Left lung (tissue), 14 donors: ENCODE measurements at places on chromosomes 12 and 14. TPM values are rescaled to one million over a fixed set of nuclear protein-coding genes. Genes with fewer than 3 reads are reported as not detected.

The GARIN6 gene
- not detected for polyA plus RNA-seq

The PIK3C2G gene
- 28.1 TPM for polyA plus RNA-seq

DNA sequence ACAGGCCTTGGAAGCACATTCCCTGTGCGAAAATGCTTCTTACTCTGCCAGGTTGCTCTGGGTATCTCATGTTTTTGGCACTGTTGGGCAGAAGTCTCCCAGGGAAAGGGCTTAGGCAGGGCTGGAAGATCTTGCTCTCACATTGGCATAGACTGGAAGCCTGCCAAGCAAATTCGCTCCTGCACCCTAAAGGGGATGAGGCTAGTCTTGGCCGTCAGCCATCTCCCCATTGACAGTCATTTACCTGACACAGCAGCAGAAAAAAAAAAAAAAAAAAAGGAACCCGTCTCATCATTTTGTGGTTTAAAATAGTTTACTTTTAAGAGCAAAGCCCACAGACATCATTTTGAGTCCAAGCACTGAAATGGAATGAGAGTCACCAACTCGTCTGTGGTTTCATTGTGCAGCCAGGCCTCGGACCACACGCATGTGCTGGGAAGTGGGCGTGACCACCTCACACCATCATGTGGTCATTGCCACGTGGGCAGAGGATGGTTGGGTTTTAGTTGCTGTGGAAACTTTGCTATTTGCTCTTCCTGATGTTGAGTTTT, 84.8 kb downstream of the NRXN3 start:
- peak; percentile 38 for DNase-seq

DNA sequence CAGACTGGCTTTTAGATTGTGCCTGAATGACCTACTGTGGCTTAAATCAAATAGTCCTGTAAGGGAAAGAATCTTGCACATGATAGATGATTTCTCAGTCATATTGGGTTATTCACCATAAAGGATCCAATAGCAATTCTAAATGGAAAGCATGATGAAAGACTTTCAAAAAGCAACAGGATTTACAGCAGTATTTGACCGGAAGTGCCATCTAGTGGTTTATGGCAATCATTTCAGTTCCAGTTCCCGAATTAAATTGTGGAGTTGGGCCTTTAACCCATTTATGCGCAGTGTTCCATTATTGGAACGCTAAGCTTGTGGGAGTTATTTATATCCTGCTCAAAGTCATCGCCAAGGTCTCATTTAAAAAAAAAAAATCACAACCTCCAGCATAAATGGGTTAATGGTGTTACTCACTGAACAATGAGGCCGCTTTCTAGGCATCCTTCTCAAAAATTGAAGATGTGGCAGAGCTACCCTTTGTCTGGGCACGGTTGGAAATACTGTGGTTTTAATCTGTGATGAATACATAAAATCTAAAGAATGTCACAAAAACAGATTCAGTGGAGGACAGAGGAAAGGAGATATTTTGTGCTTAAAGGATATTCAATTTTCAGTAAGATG, 60.8 kb upstream of the REP15 start:
- peak; percentile 64 for DNase-seq

- no peak for DNase-seq
Measured at GRCh38 chr14:77281852-77282410, 10.9 kb upstream of the NGB start.

- DNase-seq = no peak
Measured at GRCh38 chr12:68587448-68587873, 23.2 kb upstream of the RAP1B start.
